ENCODE measurements at places on chromosomes 4 and X.

DNA sequence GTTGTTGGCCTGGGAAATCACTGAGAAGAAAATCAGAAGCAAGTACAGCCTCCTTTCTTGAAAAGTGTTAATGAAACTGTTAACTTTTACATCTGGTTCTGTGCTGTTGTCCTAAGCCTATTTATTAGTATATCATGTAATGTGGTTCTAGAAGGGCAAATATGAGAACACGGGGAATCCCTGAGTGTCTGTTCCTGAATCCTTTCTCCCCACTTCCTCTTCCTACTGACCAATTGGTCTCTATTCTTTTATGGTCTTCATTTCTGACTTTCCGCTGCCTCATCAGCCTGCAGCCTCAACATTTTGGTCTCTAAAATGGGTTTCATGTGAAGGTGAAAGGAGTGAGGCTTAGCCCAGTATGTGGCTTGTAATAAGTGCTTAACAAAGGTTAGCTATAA, 159.9 kb upstream of the MAMLD1 start:
- DNase-seq: no peak

- DNase-seq: no peak
Observed at GRCh38 chr4:151690164-151690870, 70.5 kb downstream of the GATB start.

DNA sequence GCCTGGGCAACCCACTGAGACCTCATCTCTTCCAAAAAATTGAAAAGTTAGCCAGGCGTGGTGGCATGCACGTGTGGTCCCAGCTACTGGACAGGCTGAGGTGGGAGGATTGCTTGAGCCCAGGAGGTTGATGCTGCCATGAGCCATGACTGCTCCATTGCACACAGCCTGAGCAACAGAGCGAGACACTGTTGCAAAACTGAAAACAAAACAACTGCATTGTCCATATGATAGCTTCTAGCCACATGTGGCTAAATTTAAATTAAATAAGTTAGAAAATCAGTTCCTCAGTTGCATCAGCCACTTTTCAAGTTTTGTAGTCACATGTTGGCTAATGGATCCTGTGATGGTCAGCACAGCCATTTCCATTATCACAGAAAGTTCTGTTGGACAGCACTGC, 67.9 kb downstream of the GAB1 start:
- DNase-seq: no peak

DNA sequence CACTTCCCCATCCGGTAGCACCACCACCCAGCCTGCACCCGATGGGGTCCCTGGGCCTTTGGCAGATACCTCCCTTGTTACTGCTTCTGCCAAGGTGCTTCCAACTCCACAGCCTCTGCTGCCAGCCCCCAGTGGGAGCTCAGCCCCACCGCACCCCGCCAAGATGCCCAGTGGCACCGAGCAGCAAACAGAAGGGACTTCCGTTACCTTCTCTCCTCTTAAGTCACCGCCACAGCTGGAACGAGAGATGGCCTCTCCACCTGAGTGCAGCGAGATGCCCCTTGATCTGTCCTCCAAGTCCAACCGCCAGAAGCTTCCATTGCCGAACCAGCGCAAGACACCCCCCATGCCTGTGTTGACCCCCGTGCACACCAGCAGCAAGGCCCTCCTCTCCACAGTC, 31.9 kb downstream of the BCORL1 start:
- DNase-seq: no peak

- no peak for DNase-seq
Observed at GRCh38 chr4:185914583-185915199, 102.7 kb upstream of the SORBS2 start.

DNA sequence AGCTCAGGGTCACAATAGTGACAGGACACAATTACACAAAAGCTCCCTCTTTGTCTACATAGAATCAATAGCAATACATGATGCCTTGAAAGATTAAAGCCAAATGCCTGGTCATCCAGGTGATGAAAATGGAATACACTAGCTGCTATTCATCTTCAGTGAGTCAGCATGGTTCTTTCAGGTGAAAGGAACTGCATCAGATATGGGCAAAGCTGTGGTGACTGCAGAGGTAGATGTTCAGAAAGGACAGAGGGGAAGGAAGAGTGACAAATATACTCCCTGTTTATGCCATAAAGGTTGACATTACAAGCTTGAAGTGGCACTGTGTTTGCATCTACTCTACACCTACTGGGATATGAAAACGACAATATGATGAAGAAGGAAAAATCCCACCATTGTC, 20.0 kb upstream of the FTHL17 start:
- DNase-seq: no peak

- DNase-seq: no peak
Observed at GRCh38 chrX:3175659-3176438, 134.6 kb downstream of the ARSF start.

GRCh38 chr4:108561116-108561515, 59.3 kb upstream of the RPL34 start:
- DNase-seq: no peak

DNA sequence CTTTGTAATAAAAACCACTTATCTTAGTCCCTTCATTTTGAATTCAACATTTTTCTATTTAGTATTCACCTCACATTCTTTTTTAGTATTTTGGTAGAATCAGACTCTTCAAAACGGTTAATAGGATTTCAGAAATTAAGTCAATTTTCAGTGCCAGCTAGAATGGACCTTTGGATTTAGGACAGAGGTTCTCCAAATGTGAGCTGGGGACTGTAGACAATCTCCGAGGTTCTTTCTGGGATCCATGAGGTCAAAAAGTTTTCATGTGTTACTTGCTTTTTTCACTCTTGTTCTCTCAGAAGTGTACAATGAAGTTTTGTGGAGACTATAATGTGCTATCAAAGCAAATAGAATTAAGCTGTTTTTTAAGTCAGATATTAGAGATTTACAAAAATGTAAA, 2.3 kb upstream of the UGDH start:
- DNase-seq: no peak

DNA sequence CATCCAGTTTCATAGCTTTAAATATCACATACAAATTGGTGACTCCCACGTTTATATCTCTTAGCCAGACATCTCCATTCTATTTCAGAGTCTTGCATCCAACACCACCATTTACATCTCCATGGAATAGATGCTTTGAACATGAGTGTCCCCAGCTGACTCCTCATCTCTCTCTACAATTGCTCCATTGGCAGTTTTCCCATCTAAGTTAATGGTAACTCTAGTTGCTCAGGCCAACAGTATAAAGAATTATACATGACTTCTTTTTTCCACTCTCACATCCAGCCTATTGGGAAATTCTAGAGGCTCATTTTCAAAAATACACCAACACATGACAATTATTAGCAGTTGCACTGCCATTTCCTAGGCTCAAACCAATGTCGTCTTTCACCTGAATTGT, 388.2 kb downstream of the STIM2 start:
- no peak for DNase-seq

GRCh38 chrX:31464306-31464915, 392.6 kb upstream of the FTHL17 start:
- DNase-seq: no peak

- DNase-seq: peak; percentile 89
Observed at GRCh38 chrX:107731831-107732502, 43.6 kb downstream of the TSC22D3 start.
